ENCODE measurements at places on chromosomes 11 and 22.

DNA sequence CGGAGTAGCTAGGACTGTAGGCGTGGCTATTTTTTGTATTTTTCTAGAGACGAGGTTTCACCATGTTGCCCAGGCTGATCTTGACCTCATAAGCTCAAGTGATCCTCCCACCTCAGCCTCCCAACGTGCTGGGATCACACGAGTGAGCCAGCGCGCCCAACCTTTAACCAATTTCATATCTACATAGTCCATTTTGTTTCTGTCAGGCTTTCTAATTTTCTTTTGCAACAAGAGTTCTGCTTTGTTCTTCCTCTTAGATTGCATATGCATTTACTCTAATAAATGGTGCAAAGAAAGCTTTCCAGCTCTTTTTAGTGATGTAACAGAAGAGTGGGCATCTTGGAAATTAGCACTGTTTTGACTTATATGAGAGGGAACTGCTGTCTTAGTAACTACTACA is 13.3 kb downstream of the RTN3 start:
- DNase-seq: no peak

DNA sequence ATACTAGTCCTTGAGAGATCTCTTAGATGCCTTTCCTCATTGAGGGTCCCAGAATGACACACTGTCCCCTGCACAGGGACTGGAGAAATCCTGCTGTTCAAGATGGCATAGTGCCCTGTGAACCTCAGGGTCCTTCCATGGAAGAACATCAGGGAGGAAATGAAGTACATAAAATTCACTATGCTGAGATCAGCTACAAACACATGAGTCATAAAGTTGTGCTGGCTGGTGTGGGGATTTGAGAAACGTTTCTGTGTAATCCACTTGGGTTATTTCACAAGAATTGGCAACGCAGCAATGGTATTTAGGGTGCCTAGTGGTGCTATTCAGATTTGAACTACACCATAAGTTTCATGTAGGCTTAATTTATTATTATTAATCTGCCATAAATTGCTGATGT is 174.4 kb downstream of the MAML2 start:
- DNase-seq: no peak

- peak; percentile 85 for DNase-seq
Observed at GRCh38 chr11:128172046-128172878, 415.1 kb downstream of the ETS1 start.

GRCh38 chr11:133927690-133928627 is 28.8 kb downstream of the IGSF9B start:
- peak; percentile 82 for DNase-seq

DNA sequence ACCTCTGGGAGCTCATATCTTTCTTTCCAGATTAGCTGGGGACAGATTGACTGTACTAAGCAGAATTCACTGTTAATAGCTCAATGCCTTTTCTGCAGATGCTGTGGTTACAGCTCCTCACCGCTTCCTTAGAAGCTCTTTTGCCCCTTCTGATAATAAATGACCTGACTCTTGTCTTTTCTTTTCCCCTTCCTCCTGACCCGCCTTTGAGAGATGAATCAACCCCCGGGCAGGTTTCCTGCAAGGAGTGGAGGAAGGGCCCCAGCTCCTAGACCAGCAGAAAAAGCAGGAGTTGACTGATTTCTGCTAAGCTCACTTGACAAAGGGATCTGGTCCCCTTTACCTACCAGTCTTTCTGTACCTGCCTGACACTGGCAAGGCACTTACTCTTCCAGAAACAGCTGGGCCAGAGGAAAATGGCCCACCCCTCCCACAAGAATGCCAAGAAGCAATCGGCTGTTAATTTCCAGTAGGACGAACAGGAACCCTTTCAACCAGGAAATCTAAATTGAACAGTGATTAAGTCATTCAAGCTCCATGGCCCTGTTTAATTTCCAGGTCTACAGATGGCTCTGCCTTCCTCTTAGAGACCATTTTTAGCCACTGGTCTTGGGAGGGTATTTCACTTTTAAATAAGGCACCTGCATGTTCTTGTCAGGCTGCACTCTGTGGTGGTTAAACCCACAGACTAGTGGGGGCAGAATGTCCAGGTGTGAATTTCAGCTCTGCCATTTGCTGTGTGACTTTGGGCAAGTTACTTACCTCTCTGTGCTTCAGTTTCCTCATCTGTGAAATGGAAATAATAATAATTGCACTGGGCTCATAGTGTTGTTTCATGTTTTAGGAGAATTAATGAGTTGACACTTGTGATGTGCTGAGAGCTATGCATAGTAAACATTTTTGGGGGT is 67.5 kb downstream of the PRR5L start:
- DNase-seq: peak; percentile 69

DNA sequence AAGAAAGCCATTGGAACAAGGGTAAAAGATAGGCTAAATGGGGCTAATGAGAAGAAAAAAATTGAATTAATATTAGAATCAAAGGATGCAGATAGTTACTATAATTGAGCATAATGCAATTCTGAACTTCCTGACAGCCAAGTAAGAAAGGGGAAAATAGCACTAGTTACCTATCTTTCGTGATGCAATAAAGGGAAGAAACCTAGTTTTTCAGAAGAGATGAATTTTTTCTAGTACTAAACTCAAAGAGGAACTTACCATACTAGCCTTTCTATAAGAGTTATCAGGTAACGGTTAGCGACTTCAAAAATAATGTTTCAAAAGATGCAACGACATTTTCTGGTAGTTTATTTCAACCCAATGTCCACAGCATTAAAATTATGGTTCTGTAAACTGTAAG is 8.8 kb upstream of the WT1 start:
- no peak for DNase-seq

DNA sequence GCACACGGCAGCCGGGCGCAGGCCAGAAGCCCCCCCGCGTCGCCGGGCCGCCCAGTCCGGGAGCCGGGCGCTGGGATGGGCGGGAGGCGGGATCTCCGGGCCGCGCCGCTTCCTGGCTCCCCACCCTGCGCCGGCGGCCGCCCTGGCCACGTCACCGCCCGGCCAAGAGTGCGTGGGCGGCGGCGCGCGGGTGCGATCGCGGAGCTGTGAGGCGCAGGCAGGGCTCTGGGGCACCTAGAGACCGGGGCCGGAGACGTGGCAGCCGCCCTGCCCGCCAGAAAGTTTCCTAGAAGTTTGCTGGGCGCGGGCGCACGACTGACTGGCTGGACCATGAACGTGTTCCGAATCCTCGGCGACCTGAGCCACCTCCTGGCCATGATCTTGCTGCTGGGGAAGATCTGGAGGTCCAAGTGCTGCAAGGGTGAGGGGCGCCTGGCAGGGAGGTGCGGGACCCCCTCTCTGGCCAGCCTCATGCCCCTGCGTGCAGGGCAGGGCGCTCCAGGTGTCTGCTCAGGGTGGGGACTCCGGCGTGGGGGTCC is at the start of gene KDELR3:
Gene KDELR3 (plus strand): TSS at position 193 of the 539 bp plus-strand sequence. CDS start 138 bp downstream, at position 331.
- peak; percentile 54 for DNase-seq

GRCh38 chr11:77085652-77086051 is 17.0 kb upstream of the OMP start:
- DNase-seq: no peak

DNA sequence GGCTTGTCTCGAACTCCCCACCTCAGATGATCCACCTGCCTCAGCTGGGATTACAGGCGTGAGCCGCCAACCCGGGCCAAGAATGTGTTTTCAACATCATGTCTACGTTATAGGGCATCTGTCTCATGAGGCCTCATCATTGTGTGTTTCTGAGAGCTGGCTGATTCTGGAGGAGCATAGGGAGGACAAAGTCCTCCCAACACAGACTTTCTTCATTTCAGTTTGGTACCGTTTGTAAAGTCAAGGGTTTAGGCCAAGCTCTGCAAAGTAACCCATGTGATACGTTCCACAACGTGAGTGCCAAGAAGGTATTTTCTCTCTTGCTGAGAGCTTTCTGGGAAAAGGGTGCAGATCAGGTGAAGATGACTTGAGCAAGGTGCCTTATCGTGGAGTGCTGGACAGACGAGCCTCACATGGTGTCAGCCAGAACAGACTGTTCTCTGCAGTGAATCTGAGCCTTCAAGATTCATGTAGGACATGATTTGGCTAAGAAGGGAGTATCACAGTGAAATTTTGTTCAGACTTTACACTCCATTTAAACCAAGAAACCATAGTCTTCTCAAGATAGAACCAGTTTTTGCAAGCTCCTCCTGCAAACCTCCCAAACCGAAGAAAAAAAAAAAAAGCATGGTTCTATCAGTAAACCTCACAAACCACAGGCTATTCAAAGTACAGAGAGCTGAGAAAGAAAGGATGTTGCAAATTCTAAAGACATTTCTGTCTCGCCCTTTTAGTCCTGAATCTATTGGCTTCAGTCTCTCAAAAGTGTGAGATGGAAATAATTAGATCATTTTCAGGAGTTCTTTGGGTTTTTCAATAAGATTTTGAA is 71.7 kb downstream of the DBX1 start:
- DNase-seq: no peak
